ENCODE measurements at places on chromosomes 5 and 9.

DNA sequence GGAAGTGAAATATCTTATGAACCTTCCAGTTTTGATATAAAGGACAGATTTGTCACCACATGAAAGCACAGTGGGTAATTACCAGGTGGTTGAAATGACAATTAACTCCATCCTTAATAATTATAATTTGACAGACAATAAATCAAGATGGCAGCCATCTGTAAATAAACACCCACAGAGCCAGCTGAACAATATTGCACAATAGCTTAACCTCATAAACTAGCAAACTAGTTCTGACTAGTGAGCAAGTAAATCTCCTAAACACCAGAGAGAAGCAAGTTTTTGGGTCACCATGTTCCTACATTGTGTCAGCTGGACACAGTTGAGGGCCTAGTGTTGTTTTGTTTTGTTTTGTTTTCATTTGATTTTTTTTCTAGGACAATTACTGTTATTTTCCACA, 577.4 kb downstream of the ACTL7B start:
- DNase-seq, result no peak

GRCh38 chr5:83197326-83197967, 120.1 kb downstream of the XRCC4 start:
- no peak for DNase-seq

DNA sequence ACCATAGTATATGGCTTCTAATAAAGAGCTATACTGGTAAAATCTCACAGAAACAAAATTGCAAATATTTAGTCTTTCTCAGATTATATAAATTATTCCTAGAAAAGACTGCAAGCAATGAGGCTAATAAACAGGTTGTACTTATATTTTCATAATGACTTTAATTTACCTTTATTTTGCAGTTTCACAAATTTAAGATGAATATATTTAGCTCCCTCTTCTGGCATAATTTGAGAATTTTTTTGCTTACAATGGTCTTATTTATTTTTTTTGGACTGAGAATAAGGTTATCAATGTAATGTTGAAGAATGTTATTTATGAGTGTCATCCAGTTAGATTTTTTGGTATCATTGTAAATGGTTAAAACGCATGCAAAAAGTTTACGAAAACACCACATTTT, 56.7 kb downstream of the PIK3R1 start:
- no peak for DNase-seq

- no peak for DNase-seq
These were observed 141.6 kb upstream of the IL12B start for GRCh38 chr5:159471904-159472303.

DNA sequence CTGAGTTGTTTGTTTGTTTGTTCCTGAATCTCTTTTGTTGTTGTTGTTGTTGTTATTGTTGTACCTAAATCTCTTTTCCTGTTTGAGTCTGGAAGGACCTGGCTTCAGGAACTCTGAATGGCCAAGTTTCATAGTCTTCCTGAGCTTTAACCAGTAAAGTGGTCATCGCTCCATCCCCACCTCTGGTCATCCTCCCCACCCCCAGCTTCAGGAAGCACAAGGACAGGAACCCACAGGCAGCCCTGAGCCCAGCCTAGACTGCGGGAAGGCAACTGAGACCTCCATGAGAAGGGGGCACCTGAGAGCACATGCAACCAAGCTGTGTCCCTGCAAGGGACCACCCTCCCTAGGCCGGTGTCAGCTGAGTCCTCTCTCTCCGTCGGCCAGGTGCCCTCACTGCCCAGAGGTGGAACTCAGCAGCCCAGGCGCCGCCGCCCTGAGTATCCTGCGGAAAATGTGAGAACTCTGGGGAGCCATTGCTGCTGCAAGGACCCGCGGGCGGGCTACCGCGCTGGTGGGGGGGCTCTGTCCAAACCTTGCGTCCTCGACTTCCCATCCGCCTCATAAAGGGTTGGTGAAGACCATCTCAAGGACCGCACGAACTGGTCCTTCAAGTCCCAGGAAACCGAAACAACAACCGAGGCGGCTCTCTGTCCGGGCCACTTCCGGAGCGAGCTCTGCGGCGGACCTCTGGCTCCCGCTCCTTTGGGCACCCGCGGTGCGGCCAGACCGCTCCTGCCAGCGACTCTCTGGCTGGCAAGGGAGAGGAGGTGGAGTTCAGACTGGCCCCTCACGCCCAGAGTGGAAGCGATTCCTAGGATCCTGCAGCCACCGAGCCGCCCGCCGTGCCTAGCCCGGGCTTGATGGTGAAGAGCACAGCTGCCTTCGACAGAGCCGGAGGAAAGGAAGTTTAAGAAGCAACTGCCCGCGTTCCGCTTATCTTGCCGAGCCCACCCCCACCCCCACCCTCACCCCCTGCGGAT, 4.2 kb downstream of the BARX1 start:
- no peak for DNase-seq

Data from GM12892 (cell line).